ENCODE measurements at places on chromosomes 5 and 9.
A peak's percentile ranks its signal among the peaks of the same experiment; 100 is the strongest.

GRCh38 chr9:68704814-68705530 is at the start of gene PIP5K1B:
Gene PIP5K1B (plus strand): TSS chr9:68705240. CDS start chr9:68822615, 117,375 bp downstream.
- DNase-seq, result peak; percentile 76

- no peak for DNase-seq
Observed at GRCh38 chr5:172188893-172189692, 1.1 kb upstream of the STK10 start.

GRCh38 chr5:38434966-38435705 is 121.3 kb downstream of the LIFR start:
- no peak for DNase-seq

DNA sequence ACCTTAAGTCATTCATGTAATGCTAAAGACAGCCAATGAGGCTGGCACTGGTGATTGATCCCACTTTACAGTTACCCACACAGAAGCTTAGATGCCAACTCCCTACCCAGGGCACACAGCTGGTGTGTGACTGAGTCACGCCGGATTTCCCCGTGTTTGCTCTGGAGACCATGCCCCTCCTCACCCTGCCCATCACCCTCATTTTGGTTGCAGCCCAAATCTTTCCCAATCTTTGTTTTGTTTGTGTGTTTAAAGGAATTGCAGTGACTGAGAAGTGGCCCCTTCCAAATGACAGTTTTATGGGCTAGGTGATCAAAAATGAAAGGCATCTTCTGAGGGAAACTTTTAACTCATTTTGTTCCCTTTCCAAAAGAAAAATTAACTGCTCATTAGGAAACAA is 10.9 kb downstream of the FBXL7 start:
- DNase-seq, result no peak

DNA sequence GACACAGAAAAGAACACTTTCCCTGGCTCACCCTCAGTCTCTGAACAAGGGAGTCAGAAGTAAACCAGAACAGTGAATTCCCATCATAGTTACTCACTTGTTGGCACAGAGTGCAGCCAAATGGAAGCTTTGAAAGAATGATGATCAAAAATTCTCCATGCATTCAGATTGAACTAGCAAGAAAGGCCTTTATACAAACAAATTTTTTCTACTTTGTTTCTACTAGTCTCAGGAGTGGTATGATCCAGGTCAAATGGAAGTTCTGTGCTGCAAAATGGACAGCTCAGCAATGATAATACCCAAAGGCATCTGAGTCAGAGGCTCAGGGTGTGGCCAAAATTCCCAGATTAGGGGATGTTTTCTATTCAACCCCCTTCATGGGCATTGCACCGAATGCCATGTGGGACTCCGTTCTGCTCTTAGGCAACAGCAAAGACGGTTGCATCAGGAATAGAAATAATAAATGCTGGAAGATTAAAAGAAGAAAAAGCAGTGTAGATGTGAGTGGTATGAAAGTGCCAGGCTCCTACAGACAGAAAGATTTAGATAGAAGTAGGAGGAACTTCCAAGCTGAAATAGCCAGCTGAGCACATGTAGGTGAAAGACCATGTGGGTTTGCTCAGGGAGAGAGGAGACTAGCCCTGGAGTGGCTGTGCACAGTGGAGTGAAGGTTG is 24.0 kb upstream of the ASPN start:
- peak; percentile 51 for DNase-seq

DNA sequence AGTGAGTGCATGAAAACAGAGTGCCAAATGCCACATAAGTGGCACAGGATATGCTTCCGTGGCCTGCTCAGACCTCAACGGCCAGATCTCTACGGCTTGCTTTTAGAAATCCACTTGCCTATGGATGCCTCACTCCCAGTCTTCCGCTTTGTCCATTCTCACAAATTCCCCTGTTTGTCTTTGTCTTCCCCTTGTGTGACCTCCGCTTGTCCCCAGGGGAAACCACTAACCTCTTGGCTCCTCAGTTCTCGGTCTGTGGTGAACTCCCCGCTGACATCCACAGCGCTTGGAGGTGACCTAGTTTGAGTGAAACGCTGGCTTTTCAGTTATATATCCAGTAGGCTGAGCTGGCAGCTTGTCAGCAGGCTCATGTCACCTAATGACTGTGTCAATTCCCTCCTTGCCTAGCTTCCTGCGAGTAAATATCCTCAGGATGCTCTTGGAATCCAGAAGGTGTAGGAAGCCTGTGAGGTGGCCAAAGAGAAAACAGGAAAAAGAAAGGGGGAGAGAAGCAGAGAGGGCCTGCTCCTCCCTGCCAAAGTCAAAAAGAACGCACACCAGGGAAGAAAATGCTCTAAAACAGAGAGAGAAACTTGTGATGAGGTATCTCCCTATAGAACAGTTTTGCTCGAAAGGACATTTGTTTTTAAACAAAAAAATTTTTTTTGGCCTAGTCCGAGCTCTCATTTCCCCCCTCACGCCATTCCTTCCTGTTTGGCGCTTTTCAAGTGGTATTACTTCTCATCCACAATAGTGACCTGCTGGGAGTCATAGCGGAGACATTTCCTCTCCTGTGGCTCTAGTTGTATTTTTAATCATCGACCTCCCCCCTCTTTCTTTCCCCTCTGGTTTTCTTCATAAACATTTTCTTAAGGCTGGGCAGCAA is 101.6 kb upstream of the SPRY4 start:
- peak; percentile 44 for DNase-seq

DNA sequence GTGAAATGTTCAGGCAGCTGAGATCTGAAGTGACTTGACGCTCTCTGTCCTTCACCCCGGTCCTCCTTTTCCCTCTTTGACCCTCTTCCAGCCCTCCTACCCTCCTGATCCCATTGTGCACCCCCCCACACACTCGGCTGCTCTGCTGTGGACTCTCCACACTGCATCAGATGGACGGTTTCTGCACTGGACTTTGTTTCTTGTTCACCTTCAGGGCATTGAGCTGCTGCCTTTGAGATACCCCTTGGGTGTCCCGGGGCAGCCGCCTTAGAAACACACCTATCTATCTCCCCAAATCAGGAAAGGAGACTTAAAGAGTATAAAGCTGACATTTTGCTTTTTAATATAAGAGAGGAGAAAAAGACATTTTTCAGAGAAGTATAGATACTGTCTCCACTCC is 27.5 kb downstream of the AMBP start:
- no peak for DNase-seq

- peak; percentile 9 for DNase-seq
Observed at GRCh38 chr9:128828719-128829452, 708 bp downstream of the SPOUT1 start.

DNA sequence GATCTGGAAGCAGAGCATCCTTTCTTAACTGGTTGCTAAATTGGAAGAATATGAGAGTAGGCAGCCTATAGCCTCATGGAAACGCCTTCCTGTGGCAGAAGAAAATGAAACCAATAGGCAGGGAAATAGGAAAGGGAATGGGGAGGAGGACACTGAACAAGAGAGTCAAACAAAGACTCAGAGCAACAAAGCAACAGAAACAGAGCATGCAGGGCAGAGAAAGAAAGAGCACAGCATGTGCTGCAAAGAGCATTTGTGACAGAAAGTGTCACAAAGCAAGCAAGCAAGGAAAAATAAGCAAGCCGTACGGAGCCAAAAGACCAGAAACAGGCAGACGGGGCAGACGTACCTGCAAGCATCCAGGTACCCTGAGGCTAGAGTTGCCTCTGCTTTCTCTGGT is 123.1 kb downstream of the RAPGEF6 start:
- no peak for DNase-seq

- no peak for DNase-seq
Observed at GRCh38 chr5:41903382-41903891, 707 bp upstream of the RIMOC1 start.

DNA sequence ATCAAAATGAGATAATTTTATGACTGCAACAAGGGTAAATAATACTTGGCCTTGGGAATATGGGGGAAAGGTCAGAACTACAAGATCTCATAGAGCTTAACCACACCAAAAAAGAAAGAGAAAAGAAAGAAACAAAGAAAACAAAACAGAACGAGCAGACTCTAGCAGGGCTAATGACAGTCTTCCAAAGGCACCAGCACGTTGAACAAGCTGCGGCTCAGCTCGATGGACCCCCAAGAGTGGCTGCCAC is 689 bp downstream of the AK3 start:
- peak; percentile 34 for DNase-seq

- DNase-seq, result no peak
Observed at GRCh38 chr5:133995883-133996563, 8.8 kb downstream of the VDAC1 start.

DNA sequence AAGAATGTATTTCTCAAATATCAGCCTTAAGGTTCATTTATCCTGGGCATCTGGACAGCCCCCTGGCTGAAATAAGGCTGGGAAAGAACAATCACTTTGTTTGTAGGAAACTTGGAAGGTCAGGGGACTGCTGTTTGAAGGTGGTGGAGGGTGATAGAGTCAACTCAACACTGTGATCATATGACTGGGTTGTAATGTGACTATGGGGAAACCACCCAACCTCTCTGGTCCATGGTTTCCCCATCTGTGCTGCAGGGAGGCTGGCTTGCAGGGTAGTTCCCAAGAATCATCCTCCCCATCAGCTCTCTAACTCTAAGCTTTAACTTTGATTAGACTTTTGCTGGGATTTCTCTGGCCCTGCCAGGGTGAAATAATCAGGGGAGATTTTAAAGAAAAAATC is 10.0 kb downstream of the INSYN2B start:
- no peak for DNase-seq

- DNase-seq, result no peak
Observed at GRCh38 chr5:39228596-39228995, 9.2 kb upstream of the FYB1 start.

GRCh38 chr5:65482296-65482735 is 596 bp upstream of the ADAMTS6 start:
- peak; percentile 39 for DNase-seq
